Stimulated activated naive CD8-positive, alpha-beta T cell treated with anti-CD3 and anti-CD28 coated beads, Interleukin-15, Interleukin-2, amounts not matched to agents 100 U/mL and 50 U/mL, for 24 hours (primary cell): ENCODE measurements at places on chromosomes 7 and 10.
A peak's percentile ranks its signal among the peaks of the same experiment; 100 is the strongest.

DNA sequence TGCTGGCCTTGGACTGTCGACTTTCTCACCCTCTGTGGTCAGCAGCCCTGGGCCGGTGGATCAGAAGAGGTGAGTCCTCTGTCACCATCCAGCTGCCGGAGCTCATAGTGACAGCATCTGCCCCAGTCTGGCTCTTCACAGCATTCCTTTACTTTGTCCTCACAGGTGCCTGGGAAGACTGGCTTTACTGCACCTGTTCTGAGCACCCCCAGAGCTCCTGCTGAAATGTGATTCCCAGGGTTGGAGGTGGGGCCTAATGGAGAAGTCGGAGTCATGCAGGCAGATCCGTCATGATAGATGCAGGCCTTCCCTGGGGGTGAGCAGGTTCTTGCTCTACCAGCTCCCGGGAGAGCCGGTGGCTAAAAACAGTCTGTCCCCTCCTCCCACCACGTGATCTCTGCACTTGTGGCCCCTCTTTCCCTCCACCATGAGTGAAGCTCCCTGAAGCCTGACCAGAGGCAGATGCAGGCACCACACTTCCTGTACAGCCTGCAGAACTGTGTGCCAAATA is 171.5 kb downstream of the ZMYND11 start:
- DNase-seq: no peak

DNA sequence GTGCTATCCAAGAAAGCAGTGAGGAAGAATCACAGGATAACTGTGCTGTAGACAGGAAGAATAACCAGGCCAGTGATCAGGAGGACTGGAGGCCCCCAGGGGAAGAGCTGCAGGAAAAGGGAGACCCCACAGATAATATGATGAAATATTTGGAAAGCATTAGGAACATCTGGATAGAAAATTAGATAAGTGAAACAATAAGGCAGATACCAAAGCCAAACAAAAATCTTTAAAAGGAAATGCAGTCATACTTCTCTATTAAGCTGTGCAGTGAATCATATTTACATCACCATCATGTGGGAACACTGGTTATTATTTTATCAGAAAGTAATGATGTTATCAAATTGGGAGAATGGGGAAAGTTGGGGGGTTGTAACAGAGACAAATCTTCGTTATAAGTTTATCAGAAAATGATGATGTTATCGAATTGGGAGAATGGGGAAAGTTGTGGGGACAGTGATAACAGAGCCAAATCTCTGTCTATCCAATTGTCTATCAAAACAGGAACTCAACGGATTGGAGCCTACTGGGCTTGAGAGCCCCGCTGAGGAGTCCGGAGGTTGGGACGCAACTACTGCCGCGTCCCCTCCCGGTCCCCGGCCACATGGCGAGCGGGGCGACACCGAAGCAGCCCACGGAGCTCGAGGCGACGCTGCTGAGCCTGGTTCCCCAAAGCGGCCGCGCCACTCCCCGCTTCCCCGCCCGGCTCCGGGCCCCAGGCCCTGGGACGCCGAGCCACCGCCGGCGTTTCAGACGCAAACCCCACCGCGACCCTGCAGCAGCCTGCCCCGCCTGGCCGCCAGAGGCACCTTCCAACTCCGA is 14.0 kb upstream of the RALA start:
- DNase-seq: peak; percentile 42

DNA sequence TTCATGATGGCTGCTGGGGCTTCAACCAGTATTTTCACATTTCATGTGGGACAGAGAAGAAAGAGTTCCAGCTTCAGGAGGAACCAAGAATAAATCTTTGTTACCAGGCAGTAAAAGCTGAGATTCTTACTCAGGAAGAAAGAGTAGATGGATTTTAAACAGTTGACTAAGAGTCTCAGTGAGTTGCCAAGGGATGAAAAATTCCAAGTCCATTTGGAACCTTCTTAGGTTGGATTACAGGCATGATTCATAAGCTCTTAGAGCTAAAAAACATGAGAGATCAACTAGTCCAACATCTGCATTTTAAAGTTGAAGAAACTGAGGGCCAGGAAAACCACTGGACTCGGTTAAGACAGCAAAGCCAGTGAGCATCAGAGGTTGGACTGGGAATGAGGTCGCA is 148.6 kb downstream of the NEBL start:
- no peak for DNase-seq

- DNase-seq: no peak
Measured at GRCh38 chr10:61160253-61160652, 216.3 kb upstream of the RHOBTB1 start.

- DNase-seq: no peak
Measured at GRCh38 chr7:108299251-108299973, 156.8 kb downstream of the NRCAM start.

DNA sequence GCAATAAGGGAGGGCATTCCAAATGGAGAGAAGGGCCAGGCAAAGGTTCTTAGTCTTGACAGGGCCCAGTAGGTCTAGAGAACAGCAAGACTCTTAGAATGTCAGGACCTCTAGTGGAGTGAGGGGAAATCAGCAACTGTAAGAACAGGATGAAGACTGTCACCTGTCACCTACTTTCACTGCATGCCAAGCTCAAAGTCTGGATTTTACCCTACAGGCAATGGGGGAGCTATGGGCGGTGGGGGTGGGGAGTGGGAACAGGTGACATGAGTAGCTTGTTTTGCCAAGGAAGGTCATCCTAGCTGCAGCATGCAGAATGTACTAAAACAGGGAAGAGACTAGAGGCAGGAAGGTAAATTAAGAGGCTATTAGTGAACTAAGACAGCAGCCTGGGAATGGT is 18.3 kb downstream of the GOT1 start:
- no peak for DNase-seq

GRCh38 chr10:95392681-95393164 is 101.9 kb upstream of the PDLIM1 start:
- no peak for DNase-seq
